ENCODE measurements at places on chromosomes 1 and 21.

DNA sequence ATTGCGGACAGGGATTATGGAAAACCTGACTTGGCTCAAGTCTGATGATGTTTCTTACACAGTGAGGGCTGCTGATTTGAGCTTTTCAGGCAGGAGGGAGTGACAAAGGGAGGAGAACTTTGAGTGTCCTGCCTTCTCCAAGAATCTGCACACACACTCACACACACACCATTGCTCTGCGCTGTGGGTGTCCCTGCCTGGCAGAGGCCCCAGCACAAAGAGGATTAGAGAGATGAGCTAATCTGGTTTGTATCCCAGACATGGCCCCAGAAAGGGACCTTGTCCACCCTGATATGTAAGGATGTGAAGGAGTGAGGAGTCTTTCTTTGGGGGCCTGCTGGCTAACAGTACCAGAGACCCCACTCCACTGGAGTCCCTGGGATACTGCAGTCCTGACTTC is 5.9 kb upstream of the WNT2B start:
- no peak for DNase-seq

- no peak for DNase-seq
Measured at GRCh38 chr1:180927841-180928240, 15.1 kb downstream of the KIAA1614 start.

DNA sequence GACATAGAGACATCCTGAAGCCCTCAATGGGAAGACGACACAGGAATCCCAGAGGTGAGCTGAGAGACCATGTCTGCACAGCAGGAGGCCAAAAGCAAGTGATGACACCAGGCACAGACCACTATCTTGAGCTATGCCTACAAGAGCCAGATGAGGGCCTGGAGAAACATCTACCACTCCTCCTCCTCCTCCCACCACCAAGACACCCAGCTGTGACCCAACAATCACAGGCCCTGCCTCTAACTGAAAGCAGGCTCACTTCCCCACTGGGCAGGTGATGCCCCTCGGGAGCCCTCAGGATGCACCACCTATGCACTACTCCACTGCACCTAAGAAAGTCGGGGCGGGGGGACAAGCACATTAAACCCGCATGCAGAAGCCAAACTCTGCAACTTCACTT is 16.5 kb downstream of the TADA1 start:
- DNase-seq: no peak

- DNase-seq: no peak
Measured at GRCh38 chr1:53992085-53992874, 25.7 kb downstream of the LDLRAD1 start.

DNA sequence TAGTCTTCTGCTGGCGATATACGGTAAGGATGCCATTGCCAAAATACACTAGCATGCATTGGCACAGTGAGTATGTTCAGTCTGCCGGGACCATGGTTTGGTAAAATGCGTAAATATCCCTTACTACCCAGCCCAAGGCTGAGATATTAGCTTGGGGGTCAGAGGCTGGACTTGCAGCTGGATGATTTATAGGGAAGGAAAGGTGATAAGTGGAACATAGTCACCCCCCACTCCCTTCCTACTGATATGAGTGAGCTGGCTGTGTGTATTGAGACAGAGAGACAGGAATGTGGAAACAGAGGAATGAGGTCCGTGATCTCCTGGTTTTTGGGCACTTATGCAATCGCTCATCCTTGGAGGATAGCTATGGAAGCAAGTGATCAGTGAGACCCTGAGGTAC is 642.8 kb downstream of the KCNT2 start:
- no peak for DNase-seq

GRCh38 chr1:227952374-227953021 is 4.8 kb upstream of the WNT9A start:
- no peak for DNase-seq
